NCI-H1694 (cell line): ENCODE measurements at places on chromosomes 13 and 19.

GRCh38 chr19:17762505-17763229 lies 11.4 kb downstream of the FCHO1 start:
- DNase-seq = no peak

DNA sequence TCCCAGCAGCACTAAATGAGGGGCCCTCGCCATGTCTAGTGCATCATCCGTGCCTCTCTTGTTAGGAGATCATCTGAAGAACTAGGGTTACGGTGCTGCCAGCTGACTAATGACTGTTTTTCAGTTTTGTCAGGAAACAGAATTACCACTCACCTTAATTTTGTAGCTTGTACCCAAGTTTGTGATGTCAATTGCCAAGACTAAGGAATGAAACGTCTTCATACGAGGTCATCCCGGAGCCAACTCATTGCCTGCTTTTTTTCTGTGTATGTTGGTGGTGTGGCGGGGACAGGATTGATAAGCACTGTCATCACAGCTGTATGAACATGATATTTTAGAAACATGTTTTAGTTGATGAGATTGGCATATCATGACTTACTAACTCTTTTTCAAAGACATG lies 100.6 kb downstream of the TNFRSF19 start:
- no peak for DNase-seq

DNA sequence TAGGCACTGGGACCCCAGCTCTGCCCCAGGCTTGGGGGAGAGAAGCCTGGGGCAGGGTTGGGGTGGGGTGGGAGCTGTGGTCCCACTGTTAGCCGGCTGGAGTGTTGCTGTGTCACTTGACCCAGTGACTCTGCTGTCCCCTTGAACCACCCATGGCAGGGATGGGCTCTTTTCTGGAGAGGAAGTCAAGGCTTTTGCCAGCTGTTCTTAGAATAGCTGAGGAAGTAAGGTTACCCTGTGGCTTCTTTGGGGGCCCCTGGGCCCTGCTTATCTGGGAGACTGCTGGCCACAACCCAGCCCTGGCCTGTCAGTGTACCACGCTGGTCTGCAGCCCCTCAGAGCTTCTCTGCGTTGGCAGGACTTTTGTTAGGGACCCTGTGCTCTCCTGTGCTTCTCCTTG lies 9.1 kb downstream of the PNPLA6 start:
- no peak for DNase-seq

- no peak for DNase-seq
Measured at GRCh38 chr13:101838323-101838722, 385.8 kb downstream of the ITGBL1 start.

DNA sequence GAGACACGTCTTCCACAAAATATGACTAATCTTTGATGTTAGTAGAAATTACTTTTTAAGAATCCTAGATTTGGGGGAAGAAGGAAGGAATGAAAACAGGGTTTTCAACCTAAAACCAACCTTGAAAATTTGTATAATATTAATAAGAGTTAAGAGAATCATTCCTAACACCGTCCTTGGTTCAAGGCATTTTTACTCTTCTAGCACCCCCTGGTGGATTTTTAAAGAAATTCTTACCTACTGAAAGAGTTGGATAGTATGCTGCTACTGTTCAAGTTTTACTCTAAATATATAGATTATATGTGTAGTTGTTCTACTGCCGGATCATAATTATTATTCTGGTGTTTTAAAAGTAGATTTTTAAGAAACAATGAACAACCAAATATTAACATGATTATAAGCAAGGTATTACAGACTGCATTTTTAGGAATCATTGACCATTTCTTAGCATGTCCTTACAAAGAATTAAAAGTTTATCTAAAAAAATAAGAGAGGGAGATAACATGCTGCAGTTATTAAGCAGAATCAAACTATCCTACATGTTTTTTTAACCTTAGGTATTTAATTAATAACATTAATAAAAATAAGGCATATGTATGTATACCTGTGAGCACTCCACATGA lies 7.4 kb upstream of the SLITRK6 start:
- DNase-seq = peak; percentile 45

- no peak for DNase-seq
Measured at GRCh38 chr13:73748404-73748803, 385.8 kb downstream of the KLF12 start.

GRCh38 chr13:46382224-46382623 lies 4.8 kb downstream of the RUBCNL start:
- no peak for DNase-seq

GRCh38 chr19:3142292-3142670 lies 6.4 kb downstream of the GNA15 start:
- no peak for DNase-seq

DNA sequence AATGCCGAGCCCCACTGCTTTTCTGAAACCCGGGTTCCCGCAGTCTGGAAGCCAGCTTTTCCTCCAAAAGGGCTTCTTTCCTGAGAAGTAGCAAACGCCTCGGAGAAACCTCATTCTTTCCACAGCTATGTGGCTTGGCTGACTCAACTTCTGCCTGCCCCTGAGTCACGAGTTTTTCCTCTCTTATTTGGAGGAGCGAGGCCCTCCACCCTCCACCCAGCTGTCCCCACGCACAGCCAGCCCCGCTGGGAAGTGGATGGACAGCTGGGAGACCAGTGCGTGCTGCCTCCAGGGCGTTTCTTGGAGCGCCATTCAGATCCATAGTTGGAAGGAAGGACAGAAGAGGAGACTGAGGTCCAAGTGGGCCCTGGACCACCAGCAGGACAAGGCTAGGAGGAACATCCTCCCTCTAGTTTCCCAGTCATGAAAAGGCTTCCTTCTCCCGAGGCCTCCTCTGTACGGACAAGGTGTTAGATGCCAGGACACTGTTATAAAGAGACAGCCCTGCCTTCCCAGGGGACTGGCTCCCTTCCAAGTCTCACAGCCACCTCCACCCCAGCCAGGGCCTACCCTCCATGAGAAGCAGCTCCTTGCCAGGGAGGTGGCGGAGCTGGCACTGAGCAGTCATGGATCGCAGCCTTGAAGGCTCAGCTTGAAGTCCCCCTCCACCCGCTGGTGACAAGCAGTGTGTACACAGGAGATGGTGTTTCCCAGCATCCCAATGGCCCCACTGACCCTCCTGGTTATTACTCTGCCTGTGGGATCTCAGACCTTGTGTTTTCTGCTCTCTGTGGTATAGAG lies 2.5 kb upstream of the PLEKHF1 start:
- DNase-seq = no peak

DNA sequence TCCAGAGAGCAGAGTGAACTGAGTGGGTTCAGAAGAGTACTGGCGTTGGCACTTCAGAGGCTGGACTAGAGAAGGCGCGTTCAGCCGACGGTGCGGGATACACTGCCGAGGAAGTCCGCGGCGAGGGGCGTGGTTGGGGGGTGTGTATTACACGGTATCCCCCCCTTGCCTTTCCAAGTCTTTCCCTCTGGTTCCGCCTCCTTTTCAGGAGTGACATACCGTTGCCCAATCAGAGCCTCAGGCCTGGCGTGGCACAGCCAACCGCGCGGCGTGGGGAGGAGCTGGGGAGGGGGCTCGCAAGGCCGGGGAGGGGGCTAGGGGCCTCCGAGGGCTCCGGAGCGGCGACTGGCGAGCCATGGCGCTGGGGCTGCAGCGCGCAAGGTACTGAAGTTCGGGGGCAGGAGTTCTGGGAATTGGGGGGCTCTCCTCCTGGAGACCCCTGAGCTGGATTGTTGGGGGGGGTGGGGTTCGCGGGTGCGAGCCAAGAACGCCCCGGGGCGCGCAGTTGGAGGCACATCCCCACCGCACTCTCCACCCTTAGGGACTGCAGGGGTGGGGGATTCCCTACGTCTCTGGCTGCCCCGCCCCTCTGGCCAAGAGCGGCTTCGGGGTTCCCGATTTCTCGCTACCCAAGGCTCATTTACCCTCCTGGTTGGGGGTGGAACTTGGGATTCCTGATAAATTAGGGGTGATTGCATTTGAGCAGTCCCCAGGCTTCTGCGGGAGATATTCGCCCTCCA lies at the start of gene HIF3A:
Gene HIF3A, plus strand, starts transcription at position 321 of the 740 bp plus-strand sequence. Its CDS starts 35 bp downstream, at position 356.
- DNase-seq = no peak

DNA sequence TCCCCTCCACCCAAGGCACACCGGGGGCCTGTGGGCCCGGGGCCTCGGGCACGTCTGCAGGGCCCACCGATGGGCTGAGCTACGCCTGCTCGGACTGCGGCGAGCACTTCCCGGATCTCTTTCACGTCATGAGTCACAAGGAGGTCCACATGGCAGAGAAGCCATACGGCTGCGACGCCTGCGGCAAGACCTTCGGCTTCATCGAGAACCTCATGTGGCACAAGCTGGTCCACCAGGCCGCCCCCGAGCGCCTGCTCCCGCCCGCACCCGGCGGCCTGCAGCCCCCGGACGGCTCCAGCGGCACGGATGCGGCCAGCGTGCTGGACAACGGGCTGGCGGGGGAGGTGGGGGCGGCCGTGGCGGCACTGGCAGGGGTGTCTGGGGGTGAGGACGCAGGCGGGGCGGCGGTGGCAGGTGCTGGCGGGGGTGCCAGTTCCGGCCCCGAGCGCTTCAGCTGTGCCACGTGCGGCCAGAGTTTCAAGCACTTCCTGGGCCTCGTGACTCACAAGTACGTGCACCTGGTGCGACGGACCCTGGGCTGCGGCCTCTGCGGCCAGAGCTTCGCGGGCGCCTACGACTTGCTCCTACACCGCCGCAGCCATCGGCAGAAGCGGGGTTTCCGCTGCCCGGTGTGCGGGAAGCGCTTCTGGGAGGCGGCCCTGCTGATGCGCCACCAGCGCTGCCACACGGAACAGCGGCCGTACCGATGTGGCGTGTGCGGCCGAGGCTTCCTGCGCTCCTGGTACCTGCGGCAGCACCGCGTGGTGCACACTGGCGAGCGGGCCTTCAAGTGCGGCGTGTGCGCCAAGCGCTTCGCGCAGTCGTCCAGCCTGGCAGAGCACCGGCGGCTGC lies 8.6 kb downstream of the ZNF784 start:
- no peak for DNase-seq

DNA sequence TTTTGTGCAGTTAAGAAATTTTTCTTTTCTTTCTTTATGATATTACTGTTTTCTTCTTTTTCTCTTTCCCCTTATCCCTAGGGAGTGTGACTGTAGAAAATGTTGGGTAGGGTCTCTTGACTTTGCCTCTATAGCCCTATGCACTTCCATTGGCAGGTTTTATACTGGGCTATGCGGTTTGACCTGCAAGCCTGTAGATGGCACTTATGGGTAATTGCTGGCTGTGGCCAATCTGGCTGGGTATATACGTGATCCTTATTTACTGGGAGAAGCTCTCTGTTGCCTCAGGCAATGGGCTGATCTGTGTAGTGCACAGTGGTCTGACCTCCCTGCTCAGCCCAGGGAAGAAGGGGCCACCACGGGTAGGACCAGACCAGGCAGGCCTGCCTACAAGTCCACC lies 78.8 kb downstream of the RAP2A start:
- no peak for DNase-seq

GRCh38 chr13:26693749-26694463 lies 66.7 kb downstream of the GPR12 start:
- no peak for DNase-seq

GRCh38 chr19:10291554-10292205 lies 1.9 kb downstream of the ICAM5 start:
- no peak for DNase-seq

GRCh38 chr13:92197669-92198068 lies 799.2 kb downstream of the GPC5 start:
- DNase-seq = no peak

DNA sequence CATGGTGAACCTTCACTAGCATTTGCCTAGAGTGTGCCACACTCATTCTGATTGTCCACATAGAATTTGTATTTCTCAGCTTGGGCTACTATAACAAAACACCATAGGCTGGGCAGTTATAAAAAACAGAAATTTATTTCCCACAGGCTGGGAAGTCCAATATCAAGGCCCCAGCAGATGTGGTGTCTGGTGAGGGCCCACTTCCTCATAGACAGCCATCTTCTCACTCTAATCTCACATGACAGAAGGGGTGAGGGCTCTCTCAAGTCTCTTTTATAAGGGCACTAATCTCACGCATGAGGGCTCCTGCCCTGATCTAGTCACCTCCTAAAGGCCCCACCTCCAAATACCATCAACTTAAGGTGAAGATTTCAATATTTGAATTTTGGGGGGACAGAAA lies 53.6 kb downstream of the LRRC63 start:
- DNase-seq = no peak

DNA sequence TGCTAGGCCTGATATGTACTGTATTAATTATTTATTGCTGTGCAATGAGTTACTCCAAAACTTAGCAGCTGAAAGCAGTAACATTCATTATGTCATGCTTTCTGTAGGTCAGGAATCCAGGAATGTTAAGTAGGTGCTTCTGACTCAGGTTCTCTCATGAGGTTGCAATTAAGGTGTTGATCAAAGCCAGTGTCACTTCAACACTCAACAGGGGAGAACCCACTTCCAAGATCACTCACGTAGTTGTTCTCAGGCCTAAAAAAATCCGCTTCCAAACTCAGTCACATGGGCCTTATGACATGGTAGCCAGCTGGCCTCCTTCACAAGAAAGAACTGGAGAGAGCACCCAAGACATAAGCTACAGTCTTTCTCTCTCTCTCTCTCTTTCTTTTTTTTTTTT lies 211.1 kb upstream of the NBEA start:
- DNase-seq = no peak

- no peak for DNase-seq
Measured at GRCh38 chr19:5191091-5191490, 149.5 kb downstream of the PTPRS start.

- no peak for DNase-seq
Measured at GRCh38 chr13:100633461-100633860, 41.1 kb downstream of the TMTC4 start.

DNA sequence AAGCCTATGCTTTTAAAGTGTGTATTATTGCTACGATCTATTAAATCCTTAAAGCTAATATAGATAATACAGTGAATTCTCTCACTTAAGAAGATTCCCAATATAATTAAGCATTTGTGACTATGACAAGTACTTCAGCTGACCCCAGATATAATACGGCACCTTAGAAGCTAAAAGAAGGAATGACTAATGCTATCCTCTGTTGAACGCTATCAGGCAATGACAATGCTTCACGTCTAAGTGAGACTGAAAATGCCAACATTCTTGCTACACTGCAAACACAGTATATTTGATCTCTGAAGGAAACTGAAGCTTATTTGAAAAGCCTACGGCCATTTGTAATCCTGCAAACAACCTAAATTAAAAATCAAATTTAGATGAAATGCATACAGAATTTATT lies 19.7 kb downstream of the VWA8 start:
- DNase-seq = no peak

GRCh38 chr13:94632226-94632980 lies 30.7 kb downstream of the GPR180 start:
- DNase-seq = no peak

DNA sequence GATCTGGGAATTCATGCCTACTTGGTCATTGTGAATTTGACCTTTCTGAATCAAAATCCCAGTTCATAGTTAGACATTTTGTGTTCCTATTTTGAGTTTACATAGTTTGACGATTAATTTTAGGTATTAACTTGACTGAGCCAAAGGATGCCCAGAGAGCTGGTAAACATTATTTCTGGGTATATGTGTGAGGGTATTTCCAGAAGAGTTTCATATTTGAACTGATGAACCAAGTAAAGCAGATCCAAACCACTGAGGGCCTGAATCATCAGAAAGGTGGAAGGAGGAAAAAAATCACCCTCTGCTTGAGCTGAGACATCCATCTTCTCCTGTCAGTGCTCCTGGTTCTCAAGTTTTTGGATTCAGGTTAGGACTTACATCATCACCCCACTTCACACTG lies 116.6 kb downstream of the CYSLTR2 start:
- DNase-seq = no peak

- no peak for DNase-seq
Measured at GRCh38 chr13:112776971-112777370, 87.1 kb downstream of the ATP11A start.
